ENCODE measurements at places on chromosomes 16 and 17. TPM values are rescaled to one million over a fixed set of nuclear protein-coding genes. Genes with fewer than 3 reads are reported as not detected.

The SHCBP1 gene
- 33.0 TPM for total RNA-seq

The PER1 gene
- 52.7 TPM for total RNA-seq

The ST6GALNAC1 gene
- total RNA-seq: not detected

The ACSM2A gene
- not detected for total RNA-seq

The KRT40 gene
- total RNA-seq: not detected

The TEKT3 gene
- not detected for total RNA-seq

The APOBR gene
- total RNA-seq: 26.1 TPM

The KRT13 gene
- not detected for total RNA-seq

The TBC1D28 gene
- not detected for total RNA-seq

The PSMC5 gene
- total RNA-seq: 135 TPM

The GGNBP2 gene
- 136 TPM for total RNA-seq

DNA sequence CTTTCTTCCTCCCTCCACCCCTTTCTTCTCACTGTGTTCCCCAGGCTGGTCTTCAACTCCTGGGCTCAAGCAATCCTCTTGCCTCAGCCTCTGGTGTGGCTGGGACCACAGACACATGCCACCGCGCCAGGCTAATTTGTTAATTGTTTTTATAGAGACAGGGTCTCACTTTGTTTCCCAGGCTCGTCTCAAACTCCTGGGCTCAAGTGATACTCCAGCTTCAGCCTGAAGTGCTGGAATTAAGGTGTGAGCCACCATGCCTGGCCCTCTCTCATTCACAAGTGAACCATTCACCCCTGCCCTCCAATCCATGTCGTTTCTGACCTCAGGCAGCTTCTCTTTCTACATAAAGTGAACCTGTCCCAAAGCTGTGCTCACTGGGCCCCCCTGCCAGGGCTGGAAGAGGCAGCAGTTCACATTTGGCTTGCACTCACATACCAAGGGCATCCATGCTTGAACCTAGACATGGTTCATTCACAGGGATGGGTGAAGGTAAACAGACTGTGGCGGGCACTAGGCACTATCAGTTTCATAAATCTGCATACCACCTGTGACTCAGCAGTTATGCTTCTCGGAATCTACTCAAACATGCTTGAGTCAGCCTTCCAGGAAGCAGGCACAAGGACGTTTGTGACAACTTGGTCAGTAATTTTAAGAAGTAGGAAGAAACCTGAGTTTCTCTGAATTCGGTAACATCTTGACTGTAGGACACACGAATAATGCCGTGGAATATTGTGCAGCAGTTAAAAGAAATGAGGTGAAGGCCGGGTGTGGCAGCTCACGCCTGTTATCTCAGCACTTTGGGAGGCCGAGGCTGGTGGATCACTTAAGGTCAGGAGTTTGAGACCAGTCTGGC, 6.0 kb upstream of the RNF213 start:
- peak; percentile 44 for DNase-seq

DNA sequence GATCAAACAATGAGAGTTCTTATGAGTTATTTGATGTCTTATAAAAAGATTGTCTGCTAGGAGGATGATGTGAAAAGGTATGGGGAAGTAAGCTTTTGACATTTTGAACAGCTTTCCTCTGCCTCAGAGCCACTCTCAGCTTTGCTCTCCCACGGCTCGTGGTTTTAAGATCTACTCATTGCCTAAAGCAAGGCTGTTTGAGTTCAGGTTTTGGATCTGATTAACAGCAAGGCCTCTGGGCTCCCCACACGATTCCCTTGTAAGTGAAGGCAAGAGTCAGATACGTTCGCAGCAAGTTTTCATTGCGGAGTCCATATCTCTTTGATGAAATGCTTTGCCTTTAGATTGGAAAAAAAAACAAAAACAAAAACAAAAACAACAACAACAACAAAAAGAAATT, 515.0 kb upstream of the SALL1 start:
- no peak for DNase-seq

DNA sequence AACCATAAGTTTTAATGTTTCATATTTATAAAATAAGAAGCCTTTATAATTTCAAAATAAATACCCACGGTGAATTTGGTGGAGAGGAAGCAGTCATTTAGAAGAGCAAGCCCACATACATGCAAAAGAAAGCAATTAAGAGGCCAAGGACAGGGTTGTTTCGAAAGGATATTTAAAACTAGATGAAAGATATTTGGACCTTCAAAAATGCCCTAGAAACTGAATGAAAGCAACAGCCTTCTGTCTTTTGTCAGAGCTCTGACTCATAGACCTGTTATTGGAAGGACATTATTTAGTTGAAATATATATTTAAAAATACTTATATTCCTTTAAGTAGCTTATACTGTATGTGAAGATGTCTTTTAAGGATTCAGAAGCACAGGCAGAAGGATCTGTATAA, 8.6 kb upstream of the METTL9 start:
- no peak for DNase-seq

DNA sequence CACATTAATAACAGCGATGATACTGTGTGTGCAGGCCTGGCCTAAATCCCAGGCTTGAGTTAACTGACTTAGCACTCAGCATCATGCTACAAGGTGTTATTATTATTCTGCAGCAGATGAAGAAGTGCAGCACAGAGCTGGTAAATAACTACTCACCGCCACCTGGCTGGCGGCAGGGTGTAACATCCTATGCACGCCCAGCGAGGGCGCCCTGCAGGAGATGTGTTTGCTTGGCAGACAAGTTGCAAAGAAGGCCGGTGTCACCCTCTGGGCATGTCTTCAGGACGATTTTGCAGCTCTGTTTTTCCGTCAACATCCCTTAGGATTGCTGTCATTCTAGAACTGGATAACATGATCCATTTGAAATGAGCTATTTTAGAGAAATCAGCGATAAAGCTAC, 30.1 kb downstream of the DNAH9 start:
- no peak for DNase-seq

DNA sequence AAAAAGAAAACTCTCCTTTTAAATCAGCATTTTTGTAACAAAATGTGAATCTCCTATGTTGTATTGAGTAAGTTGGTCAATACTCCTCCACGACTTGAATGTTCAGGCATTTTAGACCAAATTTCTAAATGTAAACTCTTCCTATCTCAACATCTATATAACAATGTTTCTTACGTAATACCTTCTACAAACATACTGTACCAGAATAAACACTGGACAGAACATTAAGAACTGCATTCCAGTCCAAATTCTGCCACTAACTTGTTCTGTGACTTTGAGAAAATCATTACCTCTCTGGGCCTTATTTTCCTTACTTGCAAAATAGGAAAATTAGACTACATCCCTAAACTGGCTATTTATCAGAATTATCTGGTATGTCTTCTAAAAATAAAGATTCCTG, 40.1 kb downstream of the AKAP10 start:
- no peak for DNase-seq

DNA sequence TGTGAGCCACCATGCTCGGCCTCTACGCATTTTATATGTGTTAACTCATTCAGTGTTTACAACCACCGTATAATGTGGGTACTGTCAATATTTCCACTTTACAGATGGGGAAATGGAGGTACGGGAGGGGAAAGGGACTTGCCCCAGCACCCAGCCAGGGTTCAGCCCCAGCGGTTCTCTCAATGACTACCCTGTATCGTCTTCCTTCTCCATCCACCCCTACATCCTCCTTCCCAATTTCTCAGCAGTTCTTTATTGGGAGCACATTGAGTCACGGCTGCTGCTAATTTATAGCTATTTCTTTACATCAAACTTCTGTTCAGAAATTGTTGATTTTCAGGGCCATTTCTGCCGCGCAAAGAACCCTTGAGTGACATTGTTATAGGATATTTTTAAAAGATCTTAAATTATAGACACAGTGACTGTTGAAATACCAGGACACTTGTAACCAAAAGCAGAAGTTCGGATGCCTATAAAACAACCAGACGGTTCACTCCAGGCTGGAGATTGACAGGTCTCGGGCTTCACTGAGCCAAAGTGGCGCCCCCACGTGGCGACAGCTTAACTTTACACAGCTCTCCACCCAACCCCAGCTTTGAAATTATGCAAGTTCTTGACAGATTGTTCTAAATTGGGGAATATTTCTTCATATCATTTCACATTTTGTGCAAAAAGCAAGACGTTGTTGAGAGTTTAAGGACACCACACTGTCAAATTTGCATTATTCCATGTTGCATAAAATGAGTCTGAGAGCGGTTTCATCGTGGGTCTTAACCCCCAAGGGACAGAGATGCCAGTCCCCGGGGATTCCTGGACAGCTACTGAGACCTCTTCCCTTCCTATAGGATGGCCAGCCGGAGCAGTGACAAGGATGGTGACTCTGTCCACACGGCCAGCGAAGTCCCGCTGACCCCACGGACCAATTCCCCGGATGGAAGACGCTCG, 11.8 kb downstream of the SYT17 start:
- peak; percentile 48 for DNase-seq

DNA sequence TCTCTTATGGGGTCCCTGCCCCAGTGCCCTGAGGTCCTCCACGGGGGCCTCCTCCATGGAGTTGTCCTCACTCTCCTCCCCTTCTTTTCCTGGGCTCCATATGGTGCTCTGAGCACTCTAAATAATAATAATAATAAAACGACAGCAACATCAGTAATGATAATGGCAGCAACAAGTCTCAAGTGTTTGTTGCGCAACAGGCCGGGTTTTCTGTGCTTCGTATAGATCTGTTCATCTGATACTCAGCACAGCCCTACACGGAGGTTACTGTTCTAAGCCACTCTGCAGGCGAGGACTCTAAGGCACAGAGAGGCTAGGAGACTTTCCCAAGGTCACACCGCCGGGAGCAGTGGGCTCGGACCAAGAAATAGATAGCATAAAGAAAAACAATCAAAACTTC, 13.7 kb downstream of the CIBAR2 start:
- DNase-seq: no peak

DNA sequence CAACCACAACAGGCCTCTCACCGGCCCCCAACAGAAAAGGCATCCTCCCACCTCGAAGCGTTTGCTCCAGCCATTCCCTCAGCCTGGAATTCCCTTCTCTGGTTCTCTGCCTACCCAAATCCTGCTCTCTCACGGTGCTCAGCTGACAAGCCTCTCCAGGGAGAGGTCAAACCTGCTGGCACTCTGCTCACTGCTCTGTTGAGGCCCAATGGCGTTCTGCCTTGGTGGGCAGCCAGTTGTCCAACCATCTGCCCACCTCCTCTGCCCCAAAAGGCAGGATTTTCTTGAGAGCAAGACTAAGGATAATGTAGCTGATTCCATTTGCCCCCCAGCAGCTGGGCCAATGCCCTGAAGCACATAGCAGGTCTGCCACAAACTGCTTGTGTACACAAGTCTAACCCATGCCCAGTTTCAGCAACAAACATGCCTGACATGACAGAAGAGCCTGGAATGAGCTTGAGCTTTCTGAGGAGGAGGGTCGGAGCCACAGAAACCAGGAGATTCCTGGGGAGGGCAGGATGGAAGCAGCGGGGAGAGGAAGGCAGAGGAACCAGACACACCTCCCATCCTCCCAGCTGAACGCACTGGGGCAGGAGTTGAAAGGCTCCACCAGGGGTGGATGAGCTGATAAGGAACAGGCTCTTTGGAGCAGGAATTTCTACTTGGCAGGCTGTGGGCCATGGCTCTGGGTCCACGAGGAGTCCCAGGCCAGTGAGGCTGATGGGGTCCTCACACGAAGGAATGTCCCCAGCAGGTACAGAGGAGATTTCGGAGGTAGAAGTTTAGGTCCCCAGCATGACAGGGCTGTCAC, 23.9 kb downstream of the ARHGAP27 start:
- DNase-seq: no peak

- DNase-seq: no peak
These were observed 25.3 kb downstream of the GINS3 start for GRCh38 chr16:58417600-58417999.

DNA sequence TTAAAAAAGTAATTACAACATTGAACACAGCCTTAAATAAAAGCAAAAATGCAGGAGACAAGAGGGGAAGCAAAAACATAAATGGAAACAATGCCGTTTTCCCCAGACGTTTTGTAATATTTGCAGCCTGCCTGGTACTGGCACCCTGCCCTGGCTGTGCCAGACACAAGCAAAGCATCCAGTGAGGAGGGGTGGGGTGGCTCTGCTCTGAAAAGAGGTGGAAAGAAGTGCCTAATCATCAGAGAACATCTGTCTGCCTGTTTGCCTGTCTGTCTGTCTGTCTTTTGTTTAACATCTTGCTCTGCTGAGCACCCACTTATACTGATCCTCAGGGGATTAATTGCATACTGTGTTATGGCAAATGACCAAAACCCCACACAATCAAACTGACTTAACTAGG, 62.7 kb downstream of the C16orf82 start:
- DNase-seq: no peak

All from activated naive CD8-positive, alpha-beta T cell treated with anti-CD3 and anti-CD28 coated beads, Interleukin-2, amount 10 ng/mL, durations not matched to agents 7 days and 5 days (primary cell).